Activated T-helper 1 cell treated with anti-CD3 and anti-CD28 coated beads, Interleukin-2, amount 50 U/mL, for 16 hours (primary cell): ENCODE measurements at places on chromosomes 2 and 18.

GRCh38 chr2:97720746-97721145, 7.4 kb downstream of the ZAP70 start:
- DNase-seq: no peak

- DNase-seq: no peak
These were observed 111.7 kb upstream of the SPATS2L start for GRCh38 chr2:200194746-200195145.

GRCh38 chr2:73033142-73033765, 38.3 kb downstream of the SFXN5 start:
- no peak for DNase-seq

- DNase-seq: no peak
These were observed 130.8 kb upstream of the NT5C1B start for GRCh38 chr2:18719978-18720775.

- DNase-seq: no peak
These were observed 1673.3 kb downstream of the LRP1B start for GRCh38 chr2:140457483-140457882.

GRCh38 chr2:232576995-232577394, 26.5 kb downstream of the EIF4E2 start:
- DNase-seq: no peak

DNA sequence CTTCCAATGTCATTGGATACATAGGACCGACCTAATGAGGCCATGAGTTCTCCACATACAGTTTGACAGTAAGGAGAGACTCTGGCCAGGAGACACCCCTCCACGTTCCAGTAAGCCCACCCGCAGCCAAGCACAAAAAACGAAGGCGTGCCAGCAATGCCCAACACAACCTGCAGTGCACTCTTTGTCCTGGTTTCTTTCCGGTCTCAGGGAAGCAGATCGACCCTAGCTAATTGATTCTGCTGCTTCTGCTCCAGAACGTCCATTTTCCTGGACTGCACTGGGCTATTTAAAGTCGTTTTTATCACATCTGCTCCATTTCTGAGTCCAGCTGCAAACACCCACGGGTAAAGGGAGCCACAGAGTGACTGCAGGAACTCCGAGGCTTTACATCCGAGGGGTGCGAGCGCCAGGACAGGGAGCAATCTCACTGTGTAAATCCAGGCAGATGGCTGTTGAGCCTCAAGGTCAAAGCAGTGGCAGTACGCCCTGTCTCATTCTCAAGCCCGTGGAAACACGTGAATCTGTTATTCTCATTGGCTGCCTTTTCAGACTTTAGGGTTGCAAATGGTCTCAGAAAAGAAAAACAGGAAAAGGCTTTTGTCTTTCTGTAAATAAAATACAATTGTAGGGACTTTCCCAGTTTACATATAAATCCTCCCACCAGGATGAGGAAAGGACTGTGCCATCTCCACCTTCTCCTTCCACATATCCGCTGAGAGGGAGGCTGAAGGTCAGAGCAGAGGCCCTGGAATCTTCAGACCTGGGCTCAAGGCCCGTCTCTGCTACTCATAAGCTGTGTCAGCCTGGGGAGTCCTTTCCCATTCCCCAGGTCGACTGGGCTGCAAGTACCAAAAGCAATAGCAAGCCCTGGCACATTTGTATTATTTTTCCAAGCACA, 40.7 kb downstream of the TMEM163 start:
- DNase-seq: no peak

GRCh38 chr2:226836548-226836885, 663 bp downstream of the RHBDD1 start:
- DNase-seq: no peak

- DNase-seq: no peak
These were observed 549.0 kb upstream of the ID2 start for GRCh38 chr2:8132879-8133278.

GRCh38 chr2:41723526-41723925, 324.3 kb upstream of the PKDCC start:
- no peak for DNase-seq

DNA sequence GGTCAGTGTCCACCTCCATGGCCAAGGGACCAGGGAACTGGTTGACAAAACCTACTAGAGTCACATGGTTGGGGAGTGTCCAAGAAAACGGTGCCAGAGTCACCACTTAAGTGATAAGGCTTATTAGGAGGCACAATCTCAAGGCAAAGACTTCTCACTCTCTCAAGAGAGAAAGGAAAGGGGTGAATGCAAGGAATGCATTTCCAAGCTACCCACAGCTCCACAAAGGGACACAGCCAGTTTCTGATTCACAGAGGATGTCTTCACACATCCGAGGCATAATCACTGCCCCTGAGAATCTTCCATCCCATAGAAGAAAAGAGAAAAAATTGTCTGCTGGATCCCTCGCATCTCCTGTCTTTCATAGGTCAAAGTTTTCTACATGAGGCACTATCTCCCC, 269.3 kb downstream of the TNS1 start:
- no peak for DNase-seq

DNA sequence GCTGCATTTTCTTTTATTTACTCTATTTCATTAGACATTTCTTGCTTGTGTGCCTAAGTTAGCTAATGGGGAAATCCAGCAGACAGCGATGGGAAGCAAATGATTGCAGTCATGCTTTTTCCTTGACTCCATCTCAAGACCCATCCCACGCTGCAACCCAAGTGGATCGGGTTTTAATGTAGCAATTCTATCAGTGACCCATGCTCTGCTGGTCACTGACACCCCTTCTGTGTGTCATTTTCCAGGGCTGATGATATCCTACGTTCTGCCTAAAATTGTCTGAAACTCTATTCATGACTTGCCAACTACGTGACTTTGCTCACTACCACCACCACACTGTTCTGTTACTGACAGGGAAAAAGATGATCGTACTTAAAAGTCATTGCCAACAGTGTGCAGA, 129.8 kb downstream of the CCBE1 start:
- no peak for DNase-seq

GRCh38 chr2:175147186-175147585, 20.8 kb downstream of the ATF2 start:
- DNase-seq: no peak

GRCh38 chr2:1512321-1513289, 99.3 kb downstream of the TPO start:
- no peak for DNase-seq

DNA sequence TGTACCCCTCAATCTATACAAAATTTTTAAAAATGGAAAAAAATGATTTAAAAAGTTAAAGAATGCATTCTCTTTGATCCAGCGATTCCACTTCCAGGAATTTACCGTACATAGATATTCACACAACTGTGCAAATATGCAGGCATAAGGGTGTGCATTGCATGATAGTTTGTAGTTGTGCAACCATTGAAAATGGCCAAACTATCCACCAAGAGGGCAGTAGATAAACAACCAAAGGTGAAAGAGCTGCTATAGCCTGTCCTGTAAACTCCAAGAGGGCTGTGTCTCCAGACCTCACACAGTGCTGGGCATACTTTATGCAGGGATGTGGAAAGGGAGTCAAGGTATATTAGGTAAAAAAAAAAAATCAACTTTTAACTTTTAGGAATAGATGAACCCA, 116.5 kb upstream of the NEDD4L start:
- DNase-seq: no peak

DNA sequence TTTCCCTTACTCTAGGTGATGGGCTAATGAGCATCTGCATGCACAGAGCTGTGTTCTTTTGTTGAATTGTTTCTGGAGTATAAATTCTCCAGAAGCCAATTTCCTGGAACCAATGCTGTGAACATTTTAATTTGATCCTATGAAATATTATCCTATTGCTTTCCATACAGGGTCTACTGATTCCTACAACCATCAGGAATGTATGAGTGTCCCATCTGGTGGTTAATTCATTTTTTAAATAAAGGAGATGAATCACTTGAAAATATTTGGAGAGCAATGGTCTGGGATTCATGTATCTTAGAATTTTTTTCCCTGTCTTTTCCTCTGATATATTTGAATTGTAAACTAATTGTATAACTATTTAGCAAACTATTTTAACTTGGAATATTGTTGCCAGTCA, 14.0 kb downstream of the KIF5C start:
- no peak for DNase-seq

- no peak for DNase-seq
These were observed 22.6 kb downstream of the MYL12B start for GRCh38 chr18:3284501-3284900.

- DNase-seq: no peak
These were observed 10.8 kb downstream of the IWS1 start for GRCh38 chr2:127515383-127515915.

GRCh38 chr2:45005261-45006002, 3.8 kb downstream of the SIX2 start:
- DNase-seq: no peak

DNA sequence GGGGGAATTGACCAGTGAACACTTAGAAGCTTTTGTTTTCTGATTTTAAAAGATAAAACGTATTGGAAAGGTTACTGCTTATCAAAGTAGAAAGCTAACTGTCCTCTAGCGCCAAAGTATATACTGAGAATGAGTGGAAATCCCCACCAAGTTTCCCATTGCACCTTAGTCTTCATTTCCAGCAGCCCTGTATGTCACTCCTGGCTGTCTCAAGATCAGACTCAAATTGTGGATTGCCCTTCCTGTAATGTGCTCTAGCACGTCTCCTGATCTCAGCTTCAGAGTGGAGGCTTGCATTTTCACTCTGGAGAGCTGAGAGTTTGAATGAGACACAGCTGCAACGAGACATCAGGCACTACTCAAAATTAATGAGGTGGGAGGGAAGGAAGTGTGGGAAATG, 26.6 kb downstream of the MFF start:
- no peak for DNase-seq

- no peak for DNase-seq
These were observed 3.6 kb upstream of the GYPC start for GRCh38 chr2:126652323-126652891.

DNA sequence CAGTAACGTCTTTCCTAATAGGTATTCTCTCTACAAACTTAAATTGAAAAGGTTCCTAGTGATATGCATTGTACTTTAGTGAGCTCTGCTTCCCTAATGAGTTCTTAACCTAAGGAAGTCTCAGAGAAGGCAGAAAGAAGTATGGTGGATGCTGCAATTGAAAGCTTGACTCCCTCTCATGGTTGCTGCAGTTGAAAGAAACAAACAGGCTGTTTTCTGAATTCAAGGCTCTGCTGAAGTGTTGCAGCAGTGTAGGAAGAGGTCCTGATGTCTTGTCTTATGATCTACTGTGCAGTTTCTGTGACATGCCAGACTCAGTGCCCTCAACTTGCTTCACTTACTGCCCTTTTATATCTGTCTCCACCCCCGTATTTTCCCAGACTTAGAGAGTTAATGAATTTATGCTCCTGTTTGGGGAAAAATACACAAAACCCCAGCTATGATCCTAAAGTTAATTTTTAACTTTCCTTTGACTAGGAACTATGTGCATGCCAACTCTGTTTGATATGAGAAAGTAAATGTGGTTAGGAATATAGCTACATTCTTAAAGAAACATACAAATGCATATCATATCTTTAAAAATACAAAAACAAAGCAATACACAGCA, 655.3 kb upstream of the FAM98A start:
- DNase-seq: no peak

- DNase-seq: no peak
These were observed 33.7 kb upstream of the NFE2L2 start for GRCh38 chr2:177298191-177298590.

DNA sequence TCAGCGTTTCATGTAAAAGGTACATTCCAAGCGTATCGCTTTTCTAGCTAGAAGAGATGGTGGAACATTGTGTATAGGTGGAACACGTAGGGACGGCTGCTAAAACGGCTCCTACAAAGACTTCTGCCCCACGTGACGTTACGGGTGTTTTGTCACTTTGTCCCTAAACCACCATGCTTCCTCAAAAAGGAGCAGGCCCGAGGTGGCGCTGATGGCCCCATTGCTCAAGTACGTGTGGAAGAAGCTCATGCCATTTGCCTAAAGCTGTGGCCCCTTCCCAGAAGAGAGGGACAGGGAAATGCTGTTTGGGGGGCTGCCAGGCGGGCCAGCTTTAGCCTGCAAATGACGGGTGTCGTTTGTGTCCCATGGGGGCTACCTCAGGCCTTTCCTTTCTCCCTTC, 72.7 kb downstream of the TMEM247 start:
- no peak for DNase-seq

- DNase-seq: no peak
These were observed 48.0 kb upstream of the GPR17 start for GRCh38 chr2:127597984-127598380.

DNA sequence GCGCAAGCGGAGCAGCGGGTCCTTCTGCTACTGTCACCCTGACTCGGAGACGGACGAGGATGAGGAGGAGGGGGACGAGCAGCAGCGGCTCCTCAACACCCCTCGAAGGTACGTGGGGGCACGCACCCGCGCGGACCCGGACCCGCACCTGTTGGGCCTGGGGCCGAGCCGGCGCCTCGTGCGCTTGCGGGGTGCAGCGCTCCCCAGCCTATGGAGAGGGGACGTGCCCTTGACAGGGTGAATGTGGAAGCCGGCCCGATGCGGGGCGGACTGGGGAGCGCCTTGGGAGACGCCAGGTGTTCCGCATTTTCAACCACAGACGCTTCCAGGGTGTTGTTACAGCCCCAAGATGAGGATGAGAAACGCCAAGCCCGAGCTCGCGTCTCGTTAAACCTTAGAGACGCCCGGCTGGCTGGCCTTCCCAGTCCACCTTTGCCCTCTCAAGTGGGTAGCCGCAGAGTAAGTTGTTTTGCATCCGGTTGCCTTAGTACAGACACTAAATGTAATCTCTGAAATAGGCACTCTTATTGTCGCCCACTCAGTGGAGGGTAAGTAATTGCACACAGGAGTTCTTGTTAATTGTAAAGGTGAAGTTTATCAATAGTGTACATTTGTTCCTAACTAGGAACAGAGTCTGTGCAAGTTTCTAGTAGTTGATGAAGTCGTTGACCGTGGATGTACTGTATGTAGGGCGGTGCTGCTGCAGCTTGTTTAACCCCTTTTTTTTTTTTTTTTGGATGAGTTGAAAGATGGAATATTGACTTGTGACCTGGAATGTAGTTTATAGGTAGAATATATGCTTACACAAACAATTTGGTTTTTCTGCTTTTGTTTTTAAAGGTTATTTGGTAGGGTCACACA, 815 bp downstream of the GMCL1 start:
- peak; percentile 12 for DNase-seq

GRCh38 chr2:119758881-119759450, 756 bp upstream of the PTPN4 start:
- no peak for DNase-seq

- DNase-seq: no peak
These were observed 44.7 kb upstream of the VPS54 start for GRCh38 chr2:64063924-64064331.

DNA sequence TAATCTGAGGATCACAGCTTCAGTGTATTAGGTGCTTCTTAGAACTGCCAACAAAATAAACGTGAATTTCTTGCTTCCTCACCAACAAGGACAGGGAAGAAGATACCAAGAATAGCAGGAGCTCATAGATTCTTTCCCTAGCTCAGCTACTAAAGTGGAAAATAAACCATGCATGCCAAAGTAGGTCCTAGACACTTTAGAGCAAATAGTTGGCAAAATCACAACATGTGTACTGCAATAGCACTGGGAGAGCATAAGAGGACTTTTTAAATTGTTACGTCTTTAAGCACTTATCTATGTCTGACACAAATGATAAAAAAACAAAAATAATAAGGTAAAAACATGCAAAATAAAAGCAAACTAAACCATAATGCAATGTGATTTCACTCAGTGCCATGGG, 49.5 kb downstream of the SUCLG1 start:
- DNase-seq: no peak

- DNase-seq: no peak
These were observed 1361.6 kb upstream of the CHAC2 start for GRCh38 chr2:52405980-52406379.
